Stimulated activated CD8-positive, alpha-beta memory T cell treated with anti-CD3 and anti-CD28 coated beads, Interleukin-2, amount 100 ng/mL, for 1 hour (primary cell): ENCODE measurements at places on chromosomes 13 and 19.
A peak's percentile ranks its signal among the peaks of the same experiment; 100 is the strongest.

- no peak for DNase-seq
Observed at GRCh38 chr13:35714588-35715377, 238.3 kb upstream of the MAB21L1 start.

- no peak for DNase-seq
Observed at GRCh38 chr13:28012896-28013295, 24.4 kb upstream of the URAD start.

DNA sequence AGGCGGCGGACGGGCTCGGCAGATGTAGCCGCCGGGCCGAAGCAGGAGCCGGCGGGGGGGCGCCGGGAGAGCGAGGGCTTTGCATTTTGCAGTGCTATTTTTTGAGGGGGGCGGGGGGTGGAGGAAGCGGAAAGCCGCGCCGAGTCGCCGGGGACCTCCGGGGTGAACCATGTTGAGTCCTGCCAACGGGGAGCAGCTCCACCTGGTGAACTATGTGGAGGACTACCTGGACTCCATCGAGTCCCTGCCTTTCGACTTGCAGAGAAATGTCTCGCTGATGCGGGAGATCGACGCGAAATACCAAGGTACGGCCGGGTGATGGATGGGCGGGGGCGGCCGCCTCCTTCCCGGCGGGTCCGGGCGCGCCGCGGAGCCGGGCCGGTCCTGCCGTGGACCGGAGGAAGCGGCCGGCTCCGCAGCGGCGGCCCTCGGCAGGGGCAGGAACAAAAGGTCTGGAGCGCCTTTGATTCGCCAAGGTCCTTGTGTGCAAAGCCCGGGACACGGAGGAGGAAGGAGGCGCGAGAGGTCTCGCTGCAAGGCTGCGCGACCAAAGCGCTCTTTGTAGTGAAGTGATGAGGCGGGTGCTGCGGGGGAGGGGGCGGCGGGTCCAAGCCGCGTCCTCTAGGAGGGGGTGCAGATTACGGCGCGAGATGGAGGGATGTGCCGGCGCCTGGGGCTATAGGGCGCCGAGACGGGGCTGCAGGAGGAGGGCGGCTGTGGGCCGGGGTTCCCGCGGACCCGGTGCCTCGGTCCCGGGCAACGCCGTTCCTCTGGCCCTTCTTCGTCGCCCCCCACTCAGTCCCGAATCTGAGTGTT lies 689 bp downstream of the ING1 start:
- DNase-seq = peak; percentile 70

- DNase-seq = no peak
Observed at GRCh38 chr19:38788478-38789243, at the start of gene LGALS7B. LGALS7B (plus strand) TSS chr19:38789200; CDS start chr19:38789227, 27 bp downstream.

- DNase-seq = no peak
Observed at GRCh38 chr13:77533875-77534788, 1.4 kb upstream of the SCEL start.

GRCh38 chr13:114222461-114222968 lies 12.2 kb upstream of the CDC16 start:
- DNase-seq = no peak
